ENCODE measurements at places on chromosomes 16 and 17. TPM values are rescaled to one million over a fixed set of nuclear protein-coding genes. Genes with fewer than 3 reads are reported as not detected.

Gene KRTAP4-9
- not detected for total RNA-seq

Gene PFN1
- 1,690 TPM for total RNA-seq

Gene SLC22A31
- not detected for total RNA-seq

Gene DPEP3
- not detected for total RNA-seq

Gene FBXL19
- total RNA-seq, result 38.2 TPM

Gene CNTNAP4
- total RNA-seq, result not detected

Gene GINS2
- 25.1 TPM for total RNA-seq

Gene MYH2
- not detected for total RNA-seq
